ENCODE measurements at places on chromosomes 11 and 22. TPM values are rescaled to one million over a fixed set of nuclear protein-coding genes. Genes with fewer than 3 reads are reported as not detected.
A peak's percentile ranks its signal among the peaks of the same experiment; 100 is the strongest.

CYB5R2 gene
- total RNA-seq, result 2.0 TPM

DNA sequence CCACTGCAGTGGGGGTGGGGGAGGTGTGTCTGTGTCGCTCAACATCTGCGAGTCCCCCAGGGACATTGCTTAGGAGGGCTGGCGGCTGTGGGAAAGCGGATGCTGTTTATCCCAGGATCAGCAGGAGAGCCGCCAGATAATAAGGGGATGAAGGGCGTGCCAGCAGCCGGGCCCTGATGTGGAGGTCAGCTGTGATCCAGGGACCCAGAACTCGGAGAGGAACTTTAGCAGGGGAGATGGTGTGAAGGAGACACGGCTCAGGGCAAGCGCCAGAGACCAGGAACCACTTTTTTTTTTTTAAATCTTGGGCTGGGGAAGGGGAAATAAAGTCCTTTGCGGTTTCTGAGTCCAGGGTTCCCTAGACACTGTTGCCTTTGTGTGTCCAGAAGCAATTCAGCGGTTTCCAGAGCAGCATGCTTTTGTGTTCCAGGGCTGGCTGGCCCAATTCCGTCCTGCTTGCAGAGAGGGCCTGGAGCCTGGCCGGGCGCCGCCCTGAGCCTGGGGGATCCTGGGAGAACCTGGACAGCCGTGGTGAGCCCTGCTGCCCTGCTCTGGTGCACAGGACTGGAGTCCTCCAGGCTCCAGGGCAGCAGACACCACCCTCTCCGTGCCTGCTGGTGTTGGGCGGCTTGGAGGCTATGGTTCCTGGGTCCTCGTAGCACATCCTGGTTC is at the start of gene GRAMD4:
Gene GRAMD4, plus strand, starts transcription at position 557 of the 672 bp plus-strand sequence. CDS start 6,414 bp downstream, outside the sequence.
- peak; percentile 73 for DNase-seq

APOA4 gene
- total RNA-seq, result not detected

GRCh38 chr11:117538263-117539135 is 210.8 kb downstream of the CEP164 start:
- DNase-seq, result no peak

GRM5 gene
- total RNA-seq, result 149 TPM

NAT10 gene
- 14.7 TPM for total RNA-seq

- DNase-seq, result no peak
Measured at GRCh38 chr11:90221803-90222458, 918 bp downstream of the CHORDC1 start.
